AML-193 (cell line): ENCODE measurements at places on chromosomes 7 and 10.

DNA sequence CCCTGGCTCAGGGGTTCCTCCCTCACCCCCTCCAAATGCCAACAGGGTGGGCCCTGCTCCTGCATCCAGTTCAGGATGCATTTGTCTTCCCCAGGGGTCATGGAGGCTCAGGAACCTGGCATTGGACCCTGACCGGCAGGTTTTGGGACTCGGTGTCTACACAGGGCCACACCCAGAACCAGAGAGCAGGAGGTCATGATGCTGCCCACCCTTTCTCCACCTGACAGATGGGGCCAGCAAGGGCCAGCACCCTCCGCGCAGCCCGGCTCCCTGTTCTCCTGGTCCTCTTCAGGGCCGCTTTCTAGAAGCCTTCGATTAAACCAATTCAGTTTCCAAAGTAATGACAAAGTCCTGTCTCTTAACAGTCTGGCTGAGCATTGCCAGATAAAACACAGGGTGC lies 50.2 kb downstream of the CAMK2B start:
- DNase-seq, result no peak

- peak; percentile 42 for DNase-seq
Observed at GRCh38 chr7:100469227-100470044, 5.4 kb upstream of the SPACDR start.

GRCh38 chr10:43089519-43089918 lies 12.7 kb downstream of the RET start:
- no peak for DNase-seq

GRCh38 chr7:136938476-136938875 lies 70.0 kb downstream of the CHRM2 start:
- no peak for DNase-seq
